Osteocyte (in vitro differentiated cells): ENCODE measurements at places on chromosomes 5 and 9.
A peak's percentile ranks its signal among the peaks of the same experiment; 100 is the strongest.

- no peak for DNase-seq
Measured at GRCh38 chr9:118108971-118109370, 404.8 kb downstream of the TLR4 start.

- DNase-seq: no peak
Measured at GRCh38 chr5:54370982-54371381, 60.6 kb upstream of the ARL15 start.

DNA sequence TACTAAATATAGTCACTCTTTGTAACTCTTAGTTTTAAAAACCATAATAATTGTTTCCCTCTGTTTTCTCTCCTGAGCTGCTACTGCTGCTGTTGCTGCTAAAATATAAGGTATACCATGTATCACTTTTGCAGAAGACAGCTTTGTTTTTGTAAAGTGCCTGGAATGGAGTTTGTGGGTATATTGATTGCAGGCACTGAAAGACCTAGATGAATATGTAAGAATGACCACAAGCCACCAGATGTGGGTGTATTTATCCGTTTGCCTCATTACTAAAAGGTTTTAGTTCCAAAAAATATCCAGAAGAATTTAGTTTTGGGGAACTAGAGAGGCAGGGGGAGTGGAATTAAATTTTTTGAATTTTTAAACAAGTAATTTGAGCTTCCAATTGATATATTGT lies 151.1 kb upstream of the CDKN2B start:
- DNase-seq: no peak

- no peak for DNase-seq
Measured at GRCh38 chr5:123297198-123297831, 125.9 kb downstream of the CEP120 start.

- DNase-seq: no peak
Measured at GRCh38 chr9:86605303-86605702, 251.1 kb upstream of the TUT7 start.

- DNase-seq: no peak
Measured at GRCh38 chr5:149474198-149474597, 77.0 kb downstream of the CSNK1A1 start.

DNA sequence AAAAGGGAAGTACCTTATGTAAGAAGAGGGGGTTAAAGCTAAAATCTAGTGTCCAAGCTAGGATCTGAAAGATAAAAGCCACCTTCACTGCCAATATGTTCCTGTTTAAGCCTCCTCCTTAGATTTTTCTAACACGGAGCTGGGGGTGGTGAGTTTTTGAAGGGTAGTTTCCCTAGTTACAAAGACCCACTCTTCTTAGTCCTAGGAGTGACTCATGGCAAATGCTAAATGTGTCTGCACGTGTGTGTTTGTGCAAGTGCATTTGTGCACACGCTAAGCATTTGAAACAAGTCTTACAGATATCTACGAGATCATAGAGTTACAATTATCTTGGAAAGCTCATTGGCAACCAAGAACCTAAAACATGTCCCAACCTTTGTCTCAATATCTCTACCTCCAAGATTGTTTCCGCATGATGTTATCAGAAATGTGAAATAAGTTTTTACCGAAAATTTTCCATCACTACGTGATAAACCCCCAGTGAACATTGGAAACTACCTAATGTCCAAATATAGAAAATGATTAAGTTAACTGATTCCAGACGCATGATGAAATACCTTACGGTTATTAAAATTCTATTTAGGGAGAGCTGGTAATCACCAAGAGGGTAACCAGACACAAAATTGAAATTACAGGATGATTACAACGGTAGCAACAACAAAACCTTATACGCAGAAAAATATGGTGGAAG lies 78.0 kb upstream of the HRH2 start:
- no peak for DNase-seq

DNA sequence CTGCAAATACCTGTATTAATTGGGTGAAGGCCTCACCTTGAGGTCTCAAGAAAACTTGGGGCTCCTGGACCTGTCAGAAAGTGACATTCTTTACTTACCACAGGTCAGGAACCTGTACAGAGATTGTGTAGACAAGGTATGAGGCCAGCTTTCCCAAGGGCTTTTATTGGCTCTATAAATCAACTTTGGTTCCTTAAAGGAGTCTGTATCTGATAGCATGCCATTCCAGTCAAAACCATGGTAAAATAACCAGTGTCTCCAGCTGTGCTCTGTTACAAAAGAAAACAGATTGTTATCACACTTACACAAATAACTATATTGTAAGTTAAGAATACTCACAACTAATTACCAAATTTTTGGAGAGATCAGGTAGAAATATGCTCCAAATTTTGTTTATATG lies 64.5 kb downstream of the COL15A1 start:
- no peak for DNase-seq

DNA sequence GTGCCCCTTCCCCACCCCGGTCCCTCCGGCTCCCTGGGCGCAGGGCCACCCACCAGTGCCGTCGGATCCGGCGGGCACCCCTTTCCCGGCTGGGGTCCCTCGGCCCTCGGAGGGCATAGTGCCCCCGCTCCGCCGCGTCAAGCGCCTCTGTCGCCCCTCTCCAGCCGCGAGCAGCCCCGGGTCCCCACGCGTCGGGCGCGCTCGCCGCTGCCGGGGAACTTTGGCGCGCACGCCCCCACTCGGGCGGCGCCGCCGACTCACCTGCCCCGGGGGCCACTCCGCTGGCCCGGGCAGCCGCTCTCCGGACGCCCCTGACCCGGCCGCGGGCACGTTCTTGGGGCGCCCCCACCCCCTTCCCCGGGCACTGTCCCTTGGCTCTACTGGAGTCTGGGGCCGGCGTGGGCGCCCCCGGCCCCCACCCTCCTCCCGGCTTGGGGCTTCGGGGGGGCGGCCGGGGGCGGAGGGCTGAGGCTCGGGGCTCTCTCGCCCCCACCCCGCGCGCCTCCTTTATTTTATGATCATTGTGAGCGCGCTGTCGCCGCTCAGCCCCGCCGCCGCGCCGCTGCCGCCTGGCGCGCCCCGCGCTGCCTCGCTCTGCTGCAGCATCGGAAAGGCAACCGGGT lies 1.1 kb upstream of the FAM78A start:
- DNase-seq: no peak

- DNase-seq: no peak
Measured at GRCh38 chr9:101543098-101543735, 9.6 kb downstream of the RNF20 start.

DNA sequence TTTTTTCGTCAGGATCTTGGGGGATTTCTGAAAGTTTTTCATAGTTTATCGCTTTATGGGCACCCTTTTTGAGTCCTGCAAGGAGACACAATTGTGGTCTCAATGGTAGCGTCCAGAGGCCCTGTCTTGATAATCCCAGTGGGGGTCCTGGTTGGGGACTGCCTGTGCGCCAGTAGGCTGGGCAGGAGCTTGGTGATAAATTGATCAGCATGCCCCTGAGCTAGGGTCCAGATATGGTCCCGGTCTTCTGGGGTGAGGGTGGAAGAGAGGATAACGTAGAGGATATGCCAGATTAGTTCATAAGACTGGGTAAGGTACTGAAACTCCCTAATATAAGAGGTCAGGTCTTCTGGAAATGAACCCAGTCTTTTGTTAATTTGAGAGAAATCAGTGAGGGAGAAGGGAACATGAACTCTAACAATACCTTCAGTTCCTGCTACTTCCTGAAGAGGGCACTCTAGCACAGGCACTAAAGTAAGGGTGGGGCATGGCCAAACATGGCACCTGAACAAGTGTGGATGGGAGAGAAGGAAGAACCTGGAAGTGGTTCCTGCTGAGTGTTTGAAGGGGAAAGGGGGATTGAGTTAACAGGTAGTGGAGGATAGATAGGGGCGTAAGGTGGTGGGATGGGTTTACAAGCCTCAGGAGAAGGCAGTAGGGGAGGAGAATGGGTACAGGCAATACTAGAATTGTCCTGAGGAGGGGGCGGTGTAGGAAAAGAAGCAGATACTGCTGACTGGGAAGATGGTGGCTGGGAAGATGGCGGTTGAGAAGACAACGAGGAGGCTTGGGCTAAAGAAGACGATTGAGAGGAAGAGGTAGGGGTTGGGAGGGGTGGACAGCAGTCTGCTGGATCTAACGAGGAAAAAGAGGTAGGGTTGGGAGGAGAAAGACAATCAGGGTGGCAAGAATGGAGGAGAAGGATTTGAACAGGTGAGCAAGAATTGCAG lies 33.8 kb upstream of the ANXA2R start:
- peak; percentile 68 for DNase-seq

- no peak for DNase-seq
Measured at GRCh38 chr5:56328753-56329560, 95.8 kb upstream of the ANKRD55 start.

DNA sequence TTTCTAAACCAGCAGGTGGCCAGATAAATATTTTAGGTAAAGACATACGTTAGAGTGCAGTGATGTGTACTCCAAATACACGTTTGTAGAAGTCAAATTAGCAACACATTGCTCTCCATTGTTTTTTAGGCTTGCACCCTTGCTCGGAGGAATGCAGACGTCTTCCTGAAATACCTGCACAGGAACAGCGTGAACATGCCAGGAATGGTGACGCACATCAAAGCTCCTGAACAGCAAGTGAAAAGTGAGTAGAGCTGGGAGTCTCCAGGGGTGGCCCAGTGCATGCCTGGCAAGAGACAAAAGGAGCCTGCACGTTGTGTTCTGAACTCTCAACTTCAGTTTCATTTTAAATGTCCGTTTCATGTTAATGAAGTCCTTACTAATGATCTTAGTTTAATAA lies 207.5 kb upstream of the OTULINL start:
- no peak for DNase-seq

- peak; percentile 69 for DNase-seq
Measured at GRCh38 chr5:79843450-79844388, 147.3 kb downstream of the MTX3 start.

DNA sequence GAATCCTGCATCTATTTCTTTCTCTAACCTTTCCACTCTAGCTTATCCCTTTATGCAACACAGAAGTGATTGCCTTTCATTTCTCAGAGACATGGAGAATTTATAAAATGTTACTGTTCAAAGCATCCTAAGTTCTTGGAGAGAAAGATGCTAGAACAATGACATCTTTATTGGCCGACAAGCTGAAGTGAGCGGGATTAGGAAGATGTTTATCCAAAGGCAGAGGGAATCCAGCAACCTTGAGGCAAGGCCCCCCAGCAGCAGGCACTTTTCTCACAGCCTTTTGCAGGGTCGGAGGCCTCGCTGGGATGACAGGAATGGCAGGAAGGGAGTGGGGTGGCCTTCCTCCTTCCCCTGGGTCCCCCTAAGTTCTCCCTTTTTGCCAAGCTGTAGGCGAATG lies 204.8 kb downstream of the GAPVD1 start:
- DNase-seq: no peak

- no peak for DNase-seq
Measured at GRCh38 chr5:9335754-9336495, 209.9 kb downstream of the SEMA5A start.

DNA sequence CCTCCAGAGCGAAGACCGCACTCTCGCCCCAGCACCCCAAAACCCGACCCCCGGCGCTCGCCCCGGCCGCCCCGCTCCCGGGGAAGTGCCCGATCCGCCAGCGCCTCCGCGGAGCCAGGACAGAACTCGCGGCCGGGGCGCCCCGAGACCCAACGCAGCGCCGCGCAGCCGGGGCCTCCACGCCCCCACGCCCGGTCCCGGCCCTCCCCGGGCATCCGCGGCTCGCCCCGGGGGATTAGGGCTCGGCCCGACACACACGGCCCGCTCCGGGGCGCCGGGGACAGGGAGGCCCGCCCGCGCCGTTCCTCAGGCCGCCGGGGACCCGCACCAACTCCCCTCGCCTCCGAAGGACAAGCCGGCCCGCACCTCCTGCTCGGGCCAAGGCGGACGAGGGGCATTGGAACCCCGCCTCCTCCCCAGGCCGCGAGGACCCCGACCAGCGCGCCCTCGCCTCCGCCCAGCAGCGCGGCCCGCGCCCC lies 544 bp downstream of the FNBP1 start:
- peak; percentile 85 for DNase-seq

GRCh38 chr5:177598477-177598876 lies 1.5 kb upstream of the B4GALT7 start:
- no peak for DNase-seq

GRCh38 chr5:36305571-36306326 lies 4.0 kb upstream of the RANBP3L start:
- DNase-seq: no peak

DNA sequence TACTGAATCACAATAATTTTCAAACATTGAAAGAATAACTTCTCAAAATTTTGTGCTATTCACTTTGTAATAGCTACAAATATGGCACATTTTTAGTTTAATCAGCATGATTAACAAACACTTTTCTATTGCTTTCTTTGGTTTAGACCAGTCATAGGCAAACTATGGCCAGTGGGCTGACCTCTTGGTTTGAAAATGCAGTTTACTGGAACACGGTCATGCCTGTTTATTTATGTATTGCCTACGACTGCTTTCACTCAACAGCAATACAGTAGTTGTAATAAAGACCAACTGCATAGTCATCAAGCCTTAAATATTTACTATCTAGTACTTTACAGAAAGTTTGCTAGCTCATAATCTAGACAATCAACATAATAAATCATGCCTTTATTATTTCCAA lies 810.8 kb downstream of the TLE1 start:
- DNase-seq: no peak

- no peak for DNase-seq
Measured at GRCh38 chr5:39076757-39077728, 2.8 kb upstream of the RICTOR start.

GRCh38 chr5:2277886-2278285 lies 395.2 kb upstream of the IRX4 start:
- DNase-seq: no peak

GRCh38 chr9:72597181-72597517 lies 75.7 kb downstream of the TMC1 start:
- DNase-seq: no peak

DNA sequence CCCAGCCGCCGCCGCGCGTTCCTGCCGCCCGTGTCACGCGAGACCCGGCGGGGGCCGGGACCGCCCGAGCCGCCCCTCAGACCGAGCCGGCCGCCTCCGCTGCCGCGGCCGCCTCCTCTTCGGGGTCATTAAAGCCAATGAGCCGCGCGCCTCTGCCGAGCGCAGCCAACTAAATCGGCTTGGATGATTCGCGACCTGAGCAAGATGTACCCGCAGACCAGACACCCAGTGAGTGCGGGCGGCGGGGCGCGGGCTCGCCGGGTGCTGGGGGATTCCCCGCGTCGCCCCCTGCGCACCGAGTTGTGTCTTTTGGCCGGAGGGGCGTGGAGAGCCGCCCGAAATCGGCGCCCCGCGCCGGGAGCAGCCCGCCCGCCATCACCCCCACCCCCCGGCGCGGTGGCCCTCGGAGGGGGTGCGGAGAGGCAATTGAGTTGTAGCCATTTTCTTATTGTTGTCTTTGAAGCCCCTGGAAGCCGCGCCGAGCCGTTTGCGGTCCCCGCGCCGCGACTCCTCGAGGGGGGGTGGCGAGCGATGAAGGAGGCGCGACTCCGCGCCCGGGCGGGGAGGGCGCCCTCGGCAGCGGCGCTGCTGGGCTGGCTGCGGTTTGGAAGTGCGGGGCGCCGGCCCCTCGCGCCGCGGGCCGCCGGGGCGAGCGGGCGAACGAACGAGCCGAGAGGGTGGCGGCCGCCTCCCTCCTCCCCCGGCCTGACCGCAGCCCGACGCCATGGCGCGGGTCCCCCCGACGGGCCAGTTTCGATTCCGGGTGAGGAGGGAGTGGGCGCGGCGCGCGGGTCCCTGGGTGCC lies 1.0 kb downstream of the TLE4 start:
- DNase-seq: peak; percentile 89

GRCh38 chr9:70868041-70868440 lies 253.4 kb downstream of the TRPM3 start:
- DNase-seq: no peak
